Stimulated activated CD8-positive, alpha-beta memory T cell treated with anti-CD3 and anti-CD28 coated beads, Interleukin-4, amount 100 ng/mL, for 1 hour (primary cell): ENCODE measurements at places on chromosomes 12 and 14.

- no peak for DNase-seq
Observed at GRCh38 chr12:75964150-75964549, 67.4 kb downstream of the PHLDA1 start.

DNA sequence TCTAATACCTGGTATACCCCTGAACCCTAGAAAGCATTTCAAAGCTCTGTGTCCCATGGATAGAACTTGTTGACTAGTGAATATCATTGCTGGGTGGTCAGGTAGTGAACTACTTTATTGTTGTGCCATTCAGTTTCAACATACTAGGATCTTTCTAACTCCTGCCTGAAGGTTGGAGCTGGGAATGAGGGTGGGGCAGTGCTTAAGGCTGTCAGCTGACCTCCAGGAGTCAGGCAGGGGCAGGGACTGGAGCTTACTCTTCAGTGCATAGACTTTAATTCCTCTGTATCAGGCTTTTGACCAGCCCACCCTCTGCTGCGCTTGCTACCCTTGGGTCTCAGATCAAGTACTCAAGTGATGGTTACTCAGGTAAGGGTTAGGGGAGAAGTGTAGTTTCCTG, 102.6 kb upstream of the RFX4 start:
- no peak for DNase-seq

- DNase-seq, result no peak
Observed at GRCh38 chr12:19186722-19187661, 57.5 kb downstream of the PLEKHA5 start.

DNA sequence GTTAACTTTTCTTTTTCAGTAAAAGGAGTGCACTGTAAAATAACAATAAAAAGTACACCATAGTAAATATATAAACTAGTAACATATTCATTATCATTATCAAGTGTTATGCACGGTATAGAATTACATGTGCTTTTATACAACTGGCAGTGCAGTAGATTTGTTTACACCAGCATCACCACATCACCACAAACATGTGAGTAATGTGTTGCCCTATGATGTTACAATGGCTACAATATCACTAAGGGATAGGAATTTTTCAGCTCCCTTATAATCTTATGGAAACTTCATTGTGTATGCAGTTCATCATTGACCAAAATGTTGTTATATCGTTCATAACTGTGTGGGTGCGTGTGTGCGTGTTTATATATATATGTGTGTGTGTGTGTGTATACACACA, 23.5 kb upstream of the NEDD1 start:
- no peak for DNase-seq

GRCh38 chr14:103016071-103016470, 41.3 kb downstream of the CDC42BPB start:
- no peak for DNase-seq

DNA sequence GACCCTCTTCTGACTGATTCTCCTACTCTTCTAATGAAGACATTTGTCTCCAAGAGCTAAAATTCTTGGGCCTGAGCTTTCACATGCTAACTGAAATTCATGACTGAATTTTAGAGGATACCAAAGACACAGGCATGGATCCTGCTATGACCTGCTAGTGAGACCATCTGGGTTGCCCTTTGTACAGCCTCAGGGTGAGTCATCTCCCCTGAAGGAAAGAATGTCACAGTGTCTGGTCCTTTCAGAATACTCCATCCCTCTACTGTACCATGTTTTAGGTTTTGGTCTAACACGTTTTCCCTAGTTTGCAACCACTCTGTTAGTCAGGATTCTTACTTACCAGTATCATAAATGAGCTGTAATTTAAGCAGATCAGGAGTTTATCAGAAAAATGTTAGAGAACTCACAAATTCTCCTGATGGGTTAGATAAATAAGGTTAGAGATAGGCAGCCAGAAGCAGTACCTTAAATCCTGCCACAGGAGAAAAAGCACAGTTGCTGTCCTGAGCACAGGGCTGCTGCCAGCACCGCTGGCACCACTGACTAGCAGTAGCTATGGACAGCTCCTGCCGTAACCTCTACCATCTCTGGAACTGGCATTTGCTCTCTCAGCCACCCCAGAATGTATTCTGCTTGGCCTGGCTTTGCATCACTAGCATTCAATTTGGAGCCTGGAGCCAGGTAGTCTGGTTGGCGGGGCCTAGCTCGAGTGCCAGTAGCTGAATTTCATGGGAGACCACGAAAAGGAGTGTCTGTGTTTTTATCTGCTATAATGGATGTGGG, 127.6 kb downstream of the ANO6 start:
- no peak for DNase-seq

- no peak for DNase-seq
Observed at GRCh38 chr14:77707355-77707723, 484 bp downstream of the ALKBH1 start.

- no peak for DNase-seq
Observed at GRCh38 chr12:87782838-87783237, 246.4 kb downstream of the C12orf50 start.

DNA sequence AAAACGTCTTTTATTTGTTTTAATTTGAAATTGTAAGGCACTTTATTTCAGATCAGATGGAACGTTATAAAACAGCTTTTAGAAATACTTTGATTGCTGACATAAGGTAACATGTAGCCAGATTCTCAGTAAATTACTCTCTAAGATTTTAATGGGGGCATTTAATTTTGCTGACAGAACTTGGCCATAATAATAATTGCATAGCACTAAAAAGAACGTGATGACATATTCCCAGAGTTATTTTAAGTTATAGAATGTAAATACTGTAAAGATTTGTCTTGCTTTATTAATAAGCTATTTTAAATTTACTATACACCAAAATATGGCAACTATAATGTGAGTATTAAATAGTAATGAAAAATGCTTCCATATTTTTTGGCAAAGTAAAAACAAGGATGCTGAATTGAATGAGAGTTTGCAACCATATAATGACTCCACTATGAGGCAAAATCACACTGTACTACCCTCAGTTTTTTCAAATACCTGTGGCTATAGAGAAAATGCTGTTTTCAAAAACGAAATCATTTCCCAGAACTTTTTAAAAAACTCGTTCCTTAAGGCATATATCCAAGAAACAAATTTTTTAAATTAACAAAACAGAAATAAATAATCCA, 876 bp downstream of the LUM start:
- DNase-seq, result no peak

- DNase-seq, result peak; percentile 5
Observed at GRCh38 chr12:109110988-109111495, 5.3 kb upstream of the ACACB start.

DNA sequence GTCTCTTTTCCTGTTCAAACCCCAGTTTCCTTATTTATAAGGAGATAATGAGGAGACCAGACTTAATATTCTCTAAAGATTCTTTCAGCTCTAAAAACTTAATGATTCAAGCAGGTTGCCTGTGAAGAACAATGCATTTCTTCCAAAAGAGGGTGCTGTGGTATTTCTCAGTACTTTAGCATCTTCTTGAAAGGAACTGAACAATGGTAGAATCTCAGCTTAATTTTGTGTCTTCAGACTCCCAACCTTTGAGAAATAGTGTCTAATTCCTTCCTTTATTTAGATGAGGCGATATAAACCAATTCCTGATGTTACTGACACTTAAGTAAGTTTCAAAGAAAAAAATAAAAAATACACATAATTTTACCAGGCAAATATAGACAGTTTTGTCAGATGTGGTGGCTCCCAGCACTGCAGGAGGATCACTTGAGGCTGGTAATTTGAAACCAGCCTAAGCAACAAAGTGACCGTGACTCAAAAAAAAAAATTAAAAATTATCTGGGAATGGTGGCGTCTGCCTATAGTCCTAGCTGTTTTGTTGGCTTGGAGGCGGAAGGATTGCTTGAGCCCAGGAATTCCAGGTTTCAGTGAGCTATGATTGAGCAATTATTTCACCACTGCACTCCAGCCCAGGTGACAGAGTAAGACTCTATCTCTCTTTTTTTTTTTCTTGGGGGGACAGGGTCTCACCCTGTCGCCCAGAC, 76.9 kb upstream of the PSMA6 start:
- no peak for DNase-seq

DNA sequence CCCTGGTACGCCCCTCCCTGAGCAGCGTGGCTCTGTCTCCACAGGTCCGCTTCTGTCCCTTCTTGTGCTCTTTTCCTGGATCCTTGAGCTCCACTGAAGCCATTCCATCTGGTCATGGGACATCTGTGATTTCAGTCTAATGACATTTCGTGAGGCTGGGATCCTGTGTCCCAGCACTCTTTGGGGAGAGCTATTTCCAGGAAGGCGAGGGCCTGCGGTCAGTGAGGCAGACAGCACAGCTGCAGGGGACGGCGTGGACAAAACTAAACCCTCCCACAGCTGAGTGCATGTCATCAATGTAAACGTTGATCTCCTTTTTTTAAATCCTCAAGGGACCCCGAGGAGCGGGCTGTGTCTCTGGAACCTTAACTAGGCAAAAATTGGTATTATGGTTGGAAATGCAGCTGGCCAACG, 127.7 kb downstream of the DACT1 start:
- no peak for DNase-seq

DNA sequence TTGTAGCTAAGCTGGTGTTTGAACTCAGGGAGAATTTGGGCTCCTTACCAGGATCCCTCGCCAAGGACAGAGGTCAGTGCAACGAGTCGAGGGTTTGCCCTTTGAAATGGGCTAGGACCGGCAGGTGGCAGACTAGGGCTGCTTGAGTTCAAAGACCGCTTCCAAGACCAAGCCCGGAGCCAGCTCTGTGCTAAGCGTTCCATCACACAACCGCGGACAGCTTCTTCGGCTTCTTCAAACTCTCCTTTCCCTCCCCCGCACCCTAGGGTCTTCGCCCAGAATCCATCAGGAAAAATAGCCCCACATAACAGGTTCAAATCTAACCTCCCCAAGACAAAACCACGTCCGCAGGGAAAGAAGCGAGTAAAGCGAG, 705 bp upstream of the FLVCR2 start:
- DNase-seq, result peak; percentile 30

GRCh38 chr12:118288174-118288573, 84.5 kb downstream of the TAOK3 start:
- DNase-seq, result no peak

- DNase-seq, result no peak
Observed at GRCh38 chr12:85923767-85924331, 49.8 kb downstream of the NTS start.

GRCh38 chr12:40225984-40226602, 1.3 kb downstream of the LRRK2 start:
- no peak for DNase-seq

DNA sequence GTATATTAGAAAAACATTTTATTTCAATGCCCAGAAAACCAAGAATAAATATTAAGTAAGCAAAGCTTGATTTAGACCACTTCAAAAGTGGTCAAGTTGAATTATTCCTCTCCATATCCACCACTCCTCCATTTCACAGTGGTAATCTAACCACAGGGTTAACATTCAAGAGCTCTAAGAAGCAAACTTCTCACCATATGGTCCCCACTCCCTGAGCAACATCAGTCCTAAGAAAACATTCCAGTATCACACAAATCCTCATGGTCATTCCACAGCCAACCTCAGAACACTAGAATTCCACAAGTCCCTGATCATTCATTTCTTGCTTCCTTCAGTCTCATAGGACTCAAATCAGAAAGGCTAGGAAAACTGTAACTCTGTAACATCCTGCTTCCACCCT, 47.9 kb downstream of the ST8SIA1 start:
- DNase-seq, result no peak

DNA sequence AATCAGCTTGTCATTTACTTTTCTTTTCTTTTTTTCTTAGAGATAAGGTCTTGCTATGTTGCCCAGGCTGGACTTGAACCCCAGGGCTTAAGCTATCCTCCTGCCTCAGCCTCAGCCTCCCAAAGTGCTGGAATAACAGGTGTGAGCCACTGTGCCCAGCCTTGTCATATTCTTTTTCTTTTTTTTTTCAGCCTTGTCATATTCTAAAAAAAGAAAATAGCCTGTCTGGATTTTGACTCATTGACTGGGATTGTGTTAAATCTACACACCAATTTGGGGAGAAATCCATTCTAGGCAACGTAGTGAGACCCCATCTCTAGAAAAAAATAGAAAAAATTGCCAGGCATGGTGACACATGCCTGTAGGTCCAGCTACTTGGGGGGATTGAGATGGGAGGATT, 24.1 kb downstream of the ATP5MC2 start:
- no peak for DNase-seq

- DNase-seq, result no peak
Observed at GRCh38 chr12:104290855-104291254, 12.7 kb upstream of the EID3 start.

DNA sequence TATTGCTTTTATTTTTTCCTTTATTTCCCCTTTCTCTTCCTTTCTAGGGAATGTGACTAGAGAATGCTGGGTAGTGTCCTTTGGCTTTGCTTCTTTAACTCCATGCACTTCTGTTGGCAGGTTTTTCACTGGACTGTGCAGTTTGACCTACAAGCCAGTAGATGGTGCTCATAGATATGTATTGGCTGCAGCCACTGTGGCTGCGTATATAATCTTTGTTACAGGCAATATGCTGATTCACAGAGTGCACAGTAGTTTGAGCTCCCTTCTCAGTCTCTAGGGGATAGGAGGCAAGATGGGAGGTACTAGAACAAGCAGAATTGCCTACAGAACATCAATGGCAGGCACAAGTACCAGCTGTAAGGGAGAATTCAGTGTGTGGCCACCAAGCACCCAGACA, 503.5 kb downstream of the LRFN5 start:
- DNase-seq, result no peak

- DNase-seq, result no peak
Observed at GRCh38 chr14:54901380-54902142, 1.1 kb downstream of the GCH1 start.

DNA sequence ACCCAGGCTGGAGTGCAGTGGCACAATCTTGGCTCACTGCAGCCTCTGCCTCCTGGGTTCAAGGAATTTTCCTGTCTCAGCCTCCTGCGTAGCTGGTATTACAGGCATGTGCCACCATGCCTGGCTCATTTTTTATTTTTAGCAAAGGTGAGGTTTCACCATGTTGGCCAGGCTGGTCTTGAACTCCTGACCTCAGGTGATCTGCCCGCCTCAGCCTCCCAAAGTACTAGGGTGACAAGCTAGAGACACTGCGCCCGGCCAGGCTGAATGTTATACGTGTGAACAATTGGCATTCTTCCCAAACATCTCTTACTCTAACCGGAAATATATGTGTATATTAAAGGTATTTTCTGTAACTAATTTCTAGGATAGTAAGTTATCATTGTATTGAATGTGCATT, 13.2 kb upstream of the LIMA1 start:
- DNase-seq, result no peak

DNA sequence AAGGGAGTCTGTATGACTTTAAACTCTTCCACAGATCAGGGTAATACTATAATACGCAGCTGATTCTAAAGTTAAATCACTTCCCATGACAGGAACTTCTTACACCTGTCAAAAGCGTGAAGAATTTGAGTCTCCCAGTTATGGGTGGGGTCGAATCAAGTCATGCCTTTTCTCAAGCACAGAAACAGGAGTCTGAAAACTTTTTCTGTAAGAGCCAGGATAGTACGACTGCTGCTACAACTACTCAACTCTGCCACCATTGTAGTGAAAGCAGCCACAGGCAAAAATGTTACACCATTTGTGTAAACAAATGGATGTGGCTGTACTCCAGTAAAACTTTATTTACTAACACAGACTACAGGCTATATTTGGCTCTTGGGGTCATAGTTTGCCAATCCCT, 90.3 kb downstream of the DUSP6 start:
- no peak for DNase-seq
